ENCODE measurements at places on chromosomes 6 and 20. TPM values are rescaled to one million over a fixed set of nuclear protein-coding genes. Genes with fewer than 3 reads are reported as not detected.

C6orf52 gene
- 3.7 TPM for total RNA-seq

DNA sequence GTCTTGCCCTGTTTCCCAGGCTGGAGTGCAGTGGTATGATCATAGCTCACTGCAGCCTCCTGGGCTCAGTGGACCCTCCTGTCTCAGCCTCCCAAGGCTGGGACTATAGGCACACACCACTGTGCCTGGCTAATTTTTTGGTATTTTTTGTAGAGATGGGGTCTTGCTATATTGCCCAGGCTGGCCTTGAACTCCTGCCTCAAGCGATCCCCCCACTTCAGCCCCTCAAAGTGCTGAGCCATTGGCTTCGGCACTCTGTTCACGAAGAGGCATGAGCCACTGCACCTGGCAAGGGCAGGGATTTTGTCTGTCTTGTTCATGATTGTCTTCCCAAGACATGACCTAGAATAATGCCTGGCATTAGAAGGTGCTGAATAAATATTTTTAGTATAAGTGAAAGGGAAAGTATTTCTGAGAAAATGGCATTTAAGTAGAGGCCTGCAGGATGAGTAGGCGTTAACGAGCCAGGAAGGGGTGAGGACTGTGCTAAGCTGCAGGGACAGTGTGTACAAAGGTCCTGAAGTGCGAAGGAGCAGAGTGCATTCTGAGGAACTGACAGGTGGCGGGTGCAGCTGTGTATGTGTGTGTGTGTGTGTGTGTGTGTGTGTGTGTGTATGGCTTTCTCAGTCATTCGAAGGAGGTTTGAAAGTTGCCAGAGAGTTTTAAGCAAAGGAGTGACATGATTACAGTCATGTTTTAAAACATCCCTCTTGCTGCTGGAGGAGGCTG lies 43.0 kb downstream of the VEGFA start:
- H3K36me3 ChIP-seq: no peaks in the 10 kb centered on the region
- no peaks in the 10 kb centered on the region for H3K27me3 ChIP-seq
- H3K27ac ChIP-seq: peak overlapping the region; percentile 63
- peaks cover 40% of the 10 kb centered on the region for H3K4me1 ChIP-seq

MYBL2 gene
- 51.0 TPM for total RNA-seq

GNMT gene
- 0.39 TPM for total RNA-seq

DNA sequence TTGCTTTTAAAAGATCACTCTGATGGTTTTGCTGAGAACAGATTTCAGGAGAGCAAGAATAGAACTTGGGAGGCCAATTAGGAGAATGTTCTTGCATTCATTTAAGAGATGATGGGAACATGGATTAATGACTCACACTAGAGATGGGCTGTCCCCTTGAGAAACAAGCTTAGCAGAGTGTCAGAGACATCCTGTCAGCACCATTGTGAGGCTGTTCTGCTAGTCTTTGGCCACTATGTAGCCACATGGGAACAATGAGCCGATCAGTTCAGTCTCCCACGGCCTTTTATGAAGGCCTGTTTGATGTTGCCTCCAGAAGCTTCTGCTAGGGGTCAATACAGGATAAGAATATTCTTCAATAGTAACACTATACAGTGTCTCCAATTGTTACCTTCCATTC lies 113.0 kb upstream of the EYA4 start:
- no peak for DNase-seq
- no peak overlapping the region for H3K27ac ChIP-seq
- no peaks in the 10 kb centered on the region for H3K36me3 ChIP-seq
- H3K4me1 ChIP-seq: peaks cover 15% of the 10 kb centered on the region
- H3K4me3 ChIP-seq: no peak overlapping the region
- no peaks in the 10 kb centered on the region for H3K27me3 ChIP-seq

TINAG gene
- total RNA-seq: not detected

CRIP3 gene
- 1.1 TPM for total RNA-seq

- no peak overlapping the region for H3K4me3 ChIP-seq
- H3K27me3 ChIP-seq: peaks cover 6% of the 10 kb centered on the region
- peaks cover 13% of the 10 kb centered on the region for H3K4me1 ChIP-seq
- DNase-seq: no peak
Measured at GRCh38 chr6:104332364-104332763, 527.4 kb downstream of the HACE1 start.

GRCh38 chr6:24558516-24558915 lies 63.7 kb downstream of the ALDH5A1 start:
- H3K27ac ChIP-seq: no peak overlapping the region
- H3K36me3 ChIP-seq: no peaks in the 10 kb centered on the region
- no peak overlapping the region for H3K4me3 ChIP-seq

CEP250 gene
- total RNA-seq: 57.1 TPM

DNA sequence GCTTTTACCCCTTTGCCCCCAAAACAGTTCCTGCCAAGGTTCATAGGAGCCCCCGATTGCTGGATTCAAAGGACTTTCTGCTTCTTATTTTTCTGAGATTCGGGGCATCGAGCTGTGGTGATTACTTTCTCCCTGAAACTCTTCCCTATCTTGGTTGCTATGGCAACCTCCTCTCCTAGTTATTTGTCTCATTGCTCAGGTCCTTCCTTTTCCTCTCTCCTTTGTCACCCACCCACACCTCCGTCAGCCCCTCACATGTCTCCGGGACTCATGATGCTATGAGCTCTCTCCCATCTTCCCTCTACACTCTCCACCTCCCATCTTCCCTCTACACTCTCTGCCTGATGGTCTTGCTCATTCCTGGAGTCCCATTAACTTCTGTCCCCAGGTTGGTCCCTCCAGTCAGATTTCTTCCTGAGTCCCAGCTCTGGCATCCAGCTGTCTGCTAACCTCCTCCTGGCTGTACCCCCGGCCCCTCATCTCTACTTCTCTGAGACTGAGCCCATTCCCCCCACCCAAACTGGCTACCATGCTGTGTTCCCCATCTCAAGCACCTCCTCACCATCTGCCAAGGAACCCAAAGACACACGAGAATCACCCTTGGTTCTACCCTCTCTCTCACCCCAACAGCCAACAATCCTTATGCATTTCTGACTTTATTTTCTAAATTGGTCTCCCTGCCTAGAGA lies 30.2 kb upstream of the NNAT start:
- no peaks in the 10 kb centered on the region for H3K27me3 ChIP-seq
- H3K4me1 ChIP-seq: peaks cover 6% of the 10 kb centered on the region
- DNase-seq: no peak

WFDC2 gene
- total RNA-seq: 98.9 TPM

GRCh38 chr20:44716309-44717106 lies 1.3 kb downstream of the CCN5 start:
- H3K27me3 ChIP-seq: peaks cover 3% of the 10 kb centered on the region
- no peaks in the 10 kb centered on the region for H3K4me1 ChIP-seq
- H3K4me3 ChIP-seq: no peak overlapping the region
- peak overlapping the region; percentile 29 for H3K27ac ChIP-seq

DNA sequence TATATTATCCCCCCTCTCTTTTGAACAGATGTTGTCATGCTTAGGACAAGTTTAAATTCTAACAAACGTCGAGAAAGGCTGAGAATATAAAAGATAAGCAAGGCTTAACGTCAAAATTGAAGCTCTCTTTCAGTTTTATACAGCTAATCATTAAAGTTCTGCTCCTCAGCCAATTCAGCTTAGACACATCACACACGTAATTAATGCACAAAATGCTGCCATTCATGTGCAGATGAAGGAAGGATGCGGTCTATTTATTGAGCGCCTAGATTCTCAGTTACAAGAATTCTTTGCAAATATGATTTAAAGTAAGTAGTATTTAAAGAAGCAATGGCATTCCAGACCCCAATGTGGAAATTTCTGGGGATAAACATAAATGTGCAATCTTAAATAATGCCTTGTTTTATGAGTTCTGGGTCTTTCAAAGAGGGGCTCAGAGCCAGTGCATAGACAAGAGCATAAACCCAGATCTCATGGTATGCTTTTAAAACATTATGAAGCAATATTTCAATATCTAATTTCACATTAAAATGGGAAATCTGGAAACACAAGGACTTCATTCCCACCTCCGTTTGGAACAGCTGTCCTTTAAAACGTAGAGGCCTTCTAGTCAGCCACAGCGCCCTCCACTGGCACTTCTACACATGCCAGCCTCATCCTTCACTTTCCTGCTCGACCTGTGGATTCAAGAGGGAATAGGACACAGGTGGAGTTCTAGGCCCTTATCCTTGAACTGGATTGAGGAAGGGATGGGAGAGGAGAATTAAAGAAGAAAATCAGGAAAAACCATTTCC lies 85.8 kb downstream of the LYRM4 start:
- H3K27ac ChIP-seq: no peak overlapping the region
- peaks cover 20% of the 10 kb centered on the region for H3K4me1 ChIP-seq
- H3K27me3 ChIP-seq: no peaks in the 10 kb centered on the region
- no peak for DNase-seq
- H3K36me3 ChIP-seq: no peaks in the 10 kb centered on the region
